ENCODE measurements at places on chromosomes 3 and 15.

DNA sequence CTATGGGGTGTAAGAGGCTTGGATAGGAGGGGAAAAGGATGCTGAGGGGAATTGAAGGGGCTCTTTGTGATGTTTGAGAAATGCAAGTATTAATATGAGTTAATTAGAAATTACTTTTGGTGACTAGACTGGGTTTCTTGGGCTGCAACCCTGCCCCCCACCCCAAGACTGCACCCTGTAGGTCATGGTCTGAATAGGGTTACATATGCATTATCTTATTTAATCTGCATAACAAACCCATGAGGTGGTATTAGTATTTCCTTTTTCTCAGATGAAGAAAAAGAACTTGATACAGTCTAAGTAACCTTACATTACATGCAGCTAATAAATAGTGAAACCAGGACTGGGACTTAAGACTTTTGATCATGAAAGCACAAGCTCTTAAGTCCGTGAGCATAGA is 5.6 kb upstream of the ZBTB38 start:
- DNase-seq = no peak

DNA sequence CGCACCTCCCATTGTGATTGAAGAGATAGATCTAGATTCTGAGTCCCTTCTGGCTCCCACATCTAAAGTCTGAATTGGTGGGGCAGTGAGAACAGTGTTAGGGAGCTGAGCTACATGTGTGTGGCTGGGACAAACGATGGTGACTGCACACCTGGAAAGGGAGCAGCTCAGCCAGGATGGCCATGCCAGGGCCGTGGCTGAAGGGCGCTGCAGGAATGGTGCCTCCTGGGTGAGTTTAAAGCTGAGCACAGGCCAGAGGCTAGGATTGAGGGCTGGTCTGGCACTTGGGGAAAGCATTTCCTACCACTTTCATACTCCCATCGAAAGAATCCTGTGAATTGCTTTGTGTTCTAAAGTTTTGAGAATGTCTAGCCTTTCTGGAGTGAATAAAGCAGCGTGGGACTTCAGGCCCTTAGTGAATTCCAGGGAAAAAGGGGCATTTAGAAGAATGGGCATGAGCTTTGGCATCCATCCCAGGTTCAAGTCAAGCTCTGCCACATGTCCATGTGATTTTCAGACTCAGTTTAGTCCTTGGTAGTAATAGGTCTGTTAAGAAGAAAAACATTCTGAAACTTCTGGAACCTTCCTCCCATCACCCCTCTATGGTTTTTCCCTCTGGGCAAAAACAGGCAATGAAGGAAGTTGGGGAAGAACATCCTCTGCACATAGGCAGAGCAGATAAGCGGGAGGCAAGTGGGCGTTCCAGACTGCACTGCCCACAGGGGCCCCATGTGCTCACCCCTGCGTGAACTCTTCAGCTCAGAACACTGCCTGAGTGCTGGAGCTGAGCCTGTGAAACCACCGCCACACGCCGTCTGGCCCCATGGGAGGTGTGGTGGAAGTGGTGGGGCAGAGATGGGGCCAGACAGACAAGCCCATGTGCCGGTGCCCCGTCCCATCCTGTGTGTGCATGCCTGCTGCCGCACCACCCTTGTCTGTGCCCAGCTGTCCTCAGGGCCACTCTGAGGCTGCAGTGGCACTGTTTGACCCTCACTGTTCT is 12.9 kb upstream of the CPNE9 start:
- DNase-seq = no peak

GRCh38 chr3:25849641-25850385 is 59.9 kb downstream of the OXSM start:
- no peak for DNase-seq

- DNase-seq = no peak
These were observed 15.0 kb upstream of the CACNA2D2 start for GRCh38 chr3:50518436-50518835.

- DNase-seq = no peak
These were observed 17.4 kb upstream of the RBMS3 start for GRCh38 chr3:29263476-29263875.

- DNase-seq = no peak
These were observed 10.2 kb downstream of the CA12 start for GRCh38 chr15:63371297-63371918.

GRCh38 chr15:62559381-62559733 is 394.3 kb upstream of the C2CD4B start:
- no peak for DNase-seq

- no peak for DNase-seq
These were observed 1.4 kb downstream of the PSMD6 start for GRCh38 chr3:64021922-64022321.

GRCh38 chr3:72306800-72307341 is 521.9 kb upstream of the PROK2 start:
- DNase-seq = no peak

GRCh38 chr15:51284871-51285270 is 53.5 kb downstream of the CYP19A1 start:
- DNase-seq = no peak

DNA sequence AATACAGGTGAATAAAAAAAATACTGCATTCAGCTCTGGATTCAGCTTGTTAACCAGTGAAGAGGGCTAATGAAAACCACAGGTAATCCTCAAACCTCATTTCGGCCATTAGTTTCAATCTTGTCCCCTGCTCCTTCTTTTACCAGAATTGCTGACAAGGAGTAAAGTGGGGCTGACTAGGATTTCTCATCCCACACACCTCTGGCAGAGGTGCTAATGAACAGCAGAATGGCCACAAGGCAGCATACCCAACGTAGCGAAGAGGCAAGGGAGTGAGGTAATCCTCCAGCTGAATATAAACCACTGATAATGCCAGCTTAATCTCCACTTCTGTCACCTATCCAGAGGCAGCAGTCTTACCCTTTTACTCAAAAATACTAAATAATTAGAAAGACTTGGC is 248.8 kb upstream of the CDIN1 start:
- DNase-seq = no peak

- DNase-seq = peak; percentile 45
These were observed 10.2 kb downstream of the MRPS22 start for GRCh38 chr3:139353920-139354556.

DNA sequence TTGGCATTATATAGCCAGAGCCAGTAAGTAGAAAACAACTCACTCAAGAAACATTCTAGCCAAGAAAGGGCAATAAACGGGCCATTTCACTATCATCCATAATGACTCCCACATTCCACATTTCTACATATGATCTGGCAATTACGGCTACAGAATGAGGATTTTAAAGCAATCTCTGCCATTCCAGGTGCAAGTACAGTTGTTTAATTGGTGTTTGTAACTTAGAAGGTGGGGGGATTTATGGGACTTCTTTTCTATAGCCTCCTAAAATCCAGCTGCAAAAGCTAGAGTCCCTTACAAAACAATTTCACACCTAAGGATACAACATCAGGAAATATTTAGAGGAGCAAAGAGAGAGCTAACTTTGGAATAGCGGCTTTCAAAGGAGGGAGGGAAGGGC is 295.4 kb upstream of the RORA start:
- no peak for DNase-seq

DNA sequence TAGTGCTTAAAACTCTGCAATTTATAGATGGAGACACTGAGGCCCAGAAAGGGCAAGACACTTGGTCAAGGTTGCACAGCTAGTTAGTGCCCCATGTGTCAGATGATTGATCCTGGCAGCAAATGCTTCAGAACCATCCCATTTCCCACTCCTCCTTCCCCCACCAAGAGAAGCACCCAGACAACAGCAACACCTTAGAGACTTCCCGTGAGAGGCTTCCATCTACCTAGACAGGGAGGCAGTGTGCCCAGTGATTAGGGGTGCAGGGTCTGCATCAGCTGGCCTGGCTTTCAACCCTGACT is 77.6 kb downstream of the CORO2B start:
- DNase-seq = no peak

GRCh38 chr3:17013050-17013449 is 128.3 kb downstream of the PLCL2 start:
- peak; percentile 23 for DNase-seq

- no peak for DNase-seq
These were observed 42.3 kb downstream of the NKIRAS1 start for GRCh38 chr3:23874359-23875112.

DNA sequence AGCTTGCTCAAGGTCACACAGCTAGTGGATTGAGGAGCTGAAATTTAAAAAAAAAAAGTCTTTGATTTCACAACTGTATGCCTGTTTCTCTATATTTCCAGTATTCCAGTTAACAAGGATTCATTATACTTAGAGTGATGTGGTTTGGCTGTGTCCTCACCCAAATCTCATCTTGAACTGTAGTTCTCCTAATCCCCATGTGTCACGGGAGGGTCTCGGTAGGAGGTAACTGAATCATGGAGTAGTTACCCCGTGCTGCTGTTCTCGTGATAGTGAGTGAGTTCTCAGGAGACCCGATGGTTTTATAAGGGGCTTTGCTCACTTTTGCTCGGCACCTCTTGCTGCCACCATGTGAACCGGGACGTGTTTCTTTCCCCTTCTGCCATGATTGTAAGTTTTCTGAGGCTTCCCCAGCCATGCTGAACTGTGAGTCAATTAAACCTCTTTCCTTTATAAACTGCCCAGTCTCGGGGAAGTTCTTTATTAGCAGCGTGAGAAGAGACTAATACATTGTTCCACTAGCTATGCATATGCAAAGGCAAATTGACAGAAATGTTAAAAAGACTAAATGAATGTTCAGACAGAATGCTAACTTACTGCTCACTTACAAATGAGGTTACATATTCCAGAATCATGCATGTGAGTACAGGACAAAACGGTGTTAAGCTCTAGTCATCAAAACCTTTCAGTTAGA is 1101.9 kb downstream of the ROBO1 start:
- no peak for DNase-seq

DNA sequence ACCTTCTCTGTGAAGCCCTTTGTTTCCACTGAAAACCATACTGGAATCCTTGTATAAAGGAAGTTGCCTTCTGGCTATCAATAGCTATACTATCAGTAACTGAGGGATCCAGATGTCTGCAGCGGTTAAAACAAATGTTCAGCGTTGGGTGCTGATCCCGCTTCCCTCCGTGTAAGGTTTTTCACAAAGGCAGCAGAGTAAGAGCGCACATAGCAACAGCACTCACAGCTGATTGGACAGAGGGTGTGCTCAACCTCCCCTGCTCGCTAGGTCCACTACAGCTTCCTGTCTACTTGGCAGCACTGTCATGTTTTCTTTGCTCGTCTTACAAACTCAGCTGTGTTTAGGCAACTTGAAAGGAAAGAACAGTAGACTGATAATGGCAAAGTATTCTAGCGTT is 27.3 kb downstream of the ATOSA start:
- peak; percentile 72 for DNase-seq

DNA sequence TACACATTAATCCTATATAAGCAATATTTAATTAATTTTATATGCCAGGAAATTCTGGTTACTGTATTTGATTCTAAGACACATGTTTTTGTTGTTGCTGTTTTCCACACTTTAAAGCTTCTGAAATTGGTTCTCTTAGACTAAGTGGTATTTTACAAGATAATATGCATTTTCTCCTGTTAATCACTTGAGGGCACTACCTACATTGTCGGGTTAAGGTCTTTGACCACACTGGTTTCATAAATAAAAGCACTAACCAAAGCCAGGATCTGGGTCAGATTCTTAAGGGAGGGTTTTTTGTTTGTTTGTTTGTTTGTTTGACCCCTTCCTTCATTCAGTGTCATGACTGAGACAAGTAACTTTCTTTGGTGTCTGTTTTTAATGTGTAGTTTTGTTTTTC is 590.2 kb downstream of the RBMS3 start:
- DNase-seq = no peak
